Camera-type eye (tissue), 1 donor: ENCODE measurements at places on chromosomes 11 and 22. TPM values are rescaled to one million over a fixed set of nuclear protein-coding genes. Genes with fewer than 3 reads are reported as not detected.

The FGF3 gene
- not detected for total RNA-seq

The OR8D1 gene
- total RNA-seq: not detected

The ROBO4 gene
- total RNA-seq: 17.7 TPM

The RFPL2 gene
- not detected for total RNA-seq

The OR2D2 gene
- total RNA-seq: 0.38 TPM

The NCF4 gene
- 5.1 TPM for total RNA-seq

The KCNJ1 gene
- total RNA-seq: not detected

The BLID gene
- 8.5 TPM for total RNA-seq

The KMT5B gene
- 120 TPM for total RNA-seq

The PC gene
- 16.8 TPM for total RNA-seq

The INPP5J gene
- total RNA-seq: 2.7 TPM

The FXYD2 gene
- 2.6 TPM for total RNA-seq

The SHANK2 gene
- total RNA-seq: 28.9 TPM

The MN1 gene
- 40.6 TPM for total RNA-seq

The DERL3 gene
- 1.2 TPM for total RNA-seq

The EHF gene
- total RNA-seq: 46.2 TPM

The KDELR3 gene
- 23.1 TPM for total RNA-seq

The CDC45 gene
- 5.6 TPM for total RNA-seq

The UCP3 gene
- total RNA-seq: 1.6 TPM

The RRM1 gene
- total RNA-seq: 68.8 TPM

The YPEL1 gene
- total RNA-seq: 26.9 TPM

The CSTF3 gene
- total RNA-seq: 46.5 TPM

The SPTBN2 gene
- total RNA-seq: 98.3 TPM

The KRTAP5-9 gene
- not detected for total RNA-seq

The CDCA5 gene
- 3.7 TPM for total RNA-seq

The NOX4 gene
- total RNA-seq: 8.2 TPM

The KCNJ11 gene
- 5.2 TPM for total RNA-seq

The SCN3B gene
- 38.5 TPM for total RNA-seq

The MYO7A gene
- 51.1 TPM for total RNA-seq

The POU2AF2 gene
- total RNA-seq: not detected

The BRSK2 gene
- total RNA-seq: 50.6 TPM

The FGF4 gene
- not detected for total RNA-seq

The MS4A5 gene
- total RNA-seq: not detected

The IGLL1 gene
- not detected for total RNA-seq

The TRPM5 gene
- 0.11 TPM for total RNA-seq

The FAM180B gene
- total RNA-seq: 1.2 TPM

The CBX7 gene
- 27.4 TPM for total RNA-seq

The CCDC87 gene
- total RNA-seq: 0.38 TPM

The MGAT3 gene
- total RNA-seq: 12.9 TPM

The MS4A15 gene
- total RNA-seq: not detected

The ME3 gene
- total RNA-seq: 90.2 TPM

The TP53I11 gene
- 34.5 TPM for total RNA-seq

The DYNC2H1 gene
- total RNA-seq: 69.3 TPM

The BTG4 gene
- total RNA-seq: not detected

The DNAJB13 gene
- total RNA-seq: 1.0 TPM

The OR4D5 gene
- total RNA-seq: not detected

The SOX6 gene
- total RNA-seq: 46.6 TPM

The GTSE1 gene
- total RNA-seq: 5.7 TPM

The IRF7 gene
- total RNA-seq: 12.1 TPM

The ABCC8 gene
- total RNA-seq: 10.6 TPM

The KCNQ1OT1 gene
- 10.4 TPM for total RNA-seq

The MS4A6E gene
- not detected for total RNA-seq

The TXNRD2 gene
- 17.9 TPM for total RNA-seq

The CSF2RB gene
- 2.9 TPM for total RNA-seq

The LRRC56 gene
- 1.2 TPM for total RNA-seq

The CDPF1 gene
- total RNA-seq: 19.4 TPM

The LRRC32 gene
- total RNA-seq: 25.8 TPM

The OSBPL5 gene
- 30.2 TPM for total RNA-seq

The IL10RA gene
- 4.2 TPM for total RNA-seq
